Central memory CD4-positive, alpha-beta T cell (primary cell): ENCODE measurements at places on chromosomes 13 and 19.
A peak's percentile ranks its signal among the peaks of the same experiment; 100 is the strongest.

- DNase-seq: no peak
Measured at GRCh38 chr19:2428756-2429711, 1.6 kb upstream of the TIMM13 start.

- no peak for DNase-seq
Measured at GRCh38 chr19:46256855-46257254, 27.3 kb downstream of the IGFL1 start.

- no peak for DNase-seq
Measured at GRCh38 chr19:41540041-41540695, 35.8 kb upstream of the CEACAM21 start.

DNA sequence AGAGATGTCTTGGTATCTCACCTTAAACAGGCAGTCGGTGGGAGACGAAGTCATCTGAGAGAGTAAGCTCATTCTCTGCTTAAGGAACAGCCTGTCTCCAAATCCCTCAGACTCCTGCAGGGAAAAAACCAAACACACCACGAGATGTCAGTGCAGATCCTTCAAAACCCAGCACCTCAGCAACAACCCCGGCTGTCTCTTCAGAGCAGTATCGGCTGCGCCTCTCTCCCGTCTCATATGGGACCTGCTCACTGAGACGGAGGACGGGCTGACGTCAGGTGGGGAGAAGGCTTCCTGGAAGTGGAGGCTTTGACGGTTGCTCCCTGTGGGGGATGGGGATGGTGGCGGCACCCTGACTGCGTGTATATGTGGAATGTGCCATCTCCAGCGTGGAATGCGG lies 43.6 kb downstream of the ANKRD27 start:
- no peak for DNase-seq

GRCh38 chr13:29210676-29211075 lies 384.8 kb downstream of the SLC7A1 start:
- DNase-seq: no peak

DNA sequence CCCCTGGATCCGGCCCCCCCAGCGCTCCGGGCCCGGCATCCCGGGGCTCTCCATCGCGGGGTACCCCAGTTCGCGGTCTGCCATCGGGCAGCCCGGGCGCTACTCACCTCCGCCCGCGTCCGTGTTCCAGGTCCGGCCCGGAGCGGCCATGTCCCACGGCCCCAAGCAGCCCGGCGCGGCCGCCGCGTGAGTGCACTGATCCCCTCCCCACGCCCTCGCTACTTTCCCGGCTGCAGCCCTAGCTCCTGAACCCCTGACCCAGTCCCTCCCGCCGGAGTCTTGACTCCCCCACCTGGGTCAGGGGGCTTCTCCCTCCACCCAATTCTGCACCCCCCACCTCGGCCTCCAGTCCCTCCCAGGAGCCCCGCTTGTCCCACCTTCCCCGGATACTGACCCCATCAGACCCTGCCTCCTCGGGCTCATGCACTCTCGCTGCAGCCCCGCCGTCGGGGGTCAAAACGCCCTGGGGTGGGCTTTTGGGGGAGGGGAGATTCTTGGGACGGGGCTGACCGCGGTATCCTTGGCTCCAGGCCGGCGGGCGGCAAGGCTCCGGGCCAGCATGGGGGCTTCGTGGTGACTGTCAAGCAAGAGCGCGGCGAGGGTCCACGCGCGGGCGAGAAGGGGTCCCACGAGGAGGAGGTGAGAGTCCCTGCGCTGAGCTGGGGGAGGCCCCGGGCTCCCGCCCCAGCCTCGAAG lies 566 bp downstream of the HMG20B start:
- DNase-seq: no peak

- DNase-seq: no peak
Measured at GRCh38 chr19:39133431-39134270, 8.1 kb downstream of the PAK4 start.

DNA sequence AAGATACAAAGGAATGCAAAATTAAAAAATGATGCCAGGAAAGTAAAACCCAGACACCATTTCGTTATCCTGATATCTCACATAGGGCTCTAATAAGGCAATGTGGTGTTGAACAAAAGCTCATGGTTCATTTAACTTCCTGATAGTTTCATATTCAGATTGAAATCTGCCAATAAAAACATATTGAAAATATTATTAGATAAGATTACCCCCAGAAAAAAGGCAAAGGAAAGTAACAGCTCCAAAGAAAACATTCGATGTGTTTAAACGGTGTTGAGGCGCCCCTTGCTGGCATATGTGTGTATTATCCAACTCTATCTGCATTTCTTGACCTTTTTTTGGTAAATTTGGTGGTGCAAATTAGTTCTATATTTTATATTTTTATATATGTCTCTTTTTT lies 75.9 kb downstream of the ESD start:
- peak; percentile 19 for DNase-seq
